Tibial nerve (tissue), 4 donors: ENCODE measurements at places on chromosomes 4 and X. TPM values are rescaled to one million over a fixed set of nuclear protein-coding genes. Genes with fewer than 3 reads are reported as not detected.

The CCNA2 gene
- 3.6 TPM for total RNA-seq

The UGT2B10 gene
- total RNA-seq, result not detected

The CSAG3 gene
- total RNA-seq, result not detected

The ALPK1 gene
- total RNA-seq, result 16.5 TPM

The NLRP2B gene
- not detected for total RNA-seq

The KLHL4 gene
- total RNA-seq, result 0.30 TPM

The TCEAL7 gene
- total RNA-seq, result 6.1 TPM

The XG gene
- 2.2 TPM for total RNA-seq

The F8A2 gene
- 15.6 TPM for total RNA-seq

The MAGEC2 gene
- total RNA-seq, result not detected

The FHIP1A gene
- total RNA-seq, result 4.9 TPM

The PRRG3 gene
- 14.0 TPM for total RNA-seq

The SSX4B gene
- total RNA-seq, result not detected

The CD40LG gene
- total RNA-seq, result not detected

The H2BW2 gene
- not detected for total RNA-seq

The EIF4E gene
- total RNA-seq, result 56.5 TPM

The TMEM33 gene
- 40.2 TPM for total RNA-seq

The MAMLD1 gene
- total RNA-seq, result 16.2 TPM

The AKAP14 gene
- total RNA-seq, result not detected

The SULT1E1 gene
- not detected for total RNA-seq

The CORIN gene
- not detected for total RNA-seq

The TMEM35A gene
- total RNA-seq, result 1.0 TPM

The DMRTC1 gene
- total RNA-seq, result not detected

The P2RY10 gene
- total RNA-seq, result 0.22 TPM

The SOWAHB gene
- not detected for total RNA-seq

The FGF5 gene
- not detected for total RNA-seq

The TMPRSS11A gene
- total RNA-seq, result not detected

The PRSS12 gene
- total RNA-seq, result 0.90 TPM

The TAF1 gene
- total RNA-seq, result 74.1 TPM

The RAI2 gene
- 24.3 TPM for total RNA-seq

The TMEM47 gene
- total RNA-seq, result 46.0 TPM

The TBX22 gene
- not detected for total RNA-seq

The LRP2BP gene
- total RNA-seq, result 5.5 TPM
